ENCODE measurements at places on chromosomes 2 and 18.

- no peak for DNase-seq
Observed at GRCh38 chr18:755506-755905, 43.1 kb upstream of the ENOSF1 start.

DNA sequence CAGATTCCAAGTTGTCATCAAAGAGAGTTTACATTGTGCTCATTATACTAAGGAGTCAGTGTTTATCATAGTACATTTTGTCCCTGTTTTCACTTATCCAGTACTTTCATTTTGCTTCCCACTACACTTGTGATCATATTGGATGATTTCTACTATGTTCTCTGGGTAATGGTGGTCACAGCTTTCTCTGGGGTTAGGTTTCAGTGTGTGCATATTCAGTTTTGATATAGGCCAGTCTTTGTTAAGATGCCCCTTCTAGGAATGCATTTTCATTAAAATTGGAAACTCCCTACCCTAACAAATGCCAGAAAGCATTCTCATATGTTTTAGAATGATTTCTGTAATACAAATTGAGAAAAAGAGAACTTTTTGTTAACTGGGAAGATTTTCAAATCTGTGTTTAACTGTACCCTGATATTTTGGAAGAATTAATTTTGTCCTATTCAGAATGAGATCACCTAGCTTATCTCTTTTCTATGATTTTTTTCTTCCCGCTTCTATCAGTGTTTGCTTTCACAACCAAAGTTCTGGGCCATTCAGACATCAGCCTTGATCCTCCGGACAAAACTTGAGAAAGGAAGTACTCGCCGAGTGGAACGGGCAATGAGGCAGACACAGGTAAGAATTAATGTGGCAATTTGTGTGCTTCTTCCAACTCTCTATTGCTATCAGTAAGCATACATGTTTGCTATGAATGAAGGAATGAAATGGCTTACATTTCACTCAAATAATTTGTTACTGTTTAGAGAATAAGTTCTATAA, 74.6 kb downstream of the TTC27 start:
- DNase-seq = no peak

DNA sequence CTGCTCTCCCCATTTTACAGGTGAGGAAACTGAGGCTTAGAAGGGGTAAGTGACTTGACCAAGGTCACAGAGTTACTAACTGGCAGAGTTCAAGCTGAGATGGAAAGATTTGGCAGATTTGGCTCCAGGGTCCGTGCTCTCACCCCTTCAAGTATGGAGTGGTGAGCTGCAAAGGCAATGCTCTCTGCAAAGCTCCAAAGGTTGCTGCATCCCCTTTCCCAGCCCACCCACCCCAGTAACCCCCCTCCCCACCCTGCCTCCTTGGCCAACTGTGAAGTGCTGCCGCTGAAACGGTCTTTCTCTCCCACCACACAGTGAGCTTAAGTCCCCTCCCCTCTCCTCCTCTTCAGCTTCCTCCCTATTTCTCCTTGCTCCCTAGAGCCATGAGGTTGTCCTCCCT, 152.8 kb downstream of the CAPN13 start:
- DNase-seq = no peak

- no peak for DNase-seq
Observed at GRCh38 chr2:20467789-20468548, 21.1 kb downstream of the RHOB start.

GRCh38 chr2:199468561-199469513, 11.1 kb upstream of the SATB2 start:
- no peak for DNase-seq

DNA sequence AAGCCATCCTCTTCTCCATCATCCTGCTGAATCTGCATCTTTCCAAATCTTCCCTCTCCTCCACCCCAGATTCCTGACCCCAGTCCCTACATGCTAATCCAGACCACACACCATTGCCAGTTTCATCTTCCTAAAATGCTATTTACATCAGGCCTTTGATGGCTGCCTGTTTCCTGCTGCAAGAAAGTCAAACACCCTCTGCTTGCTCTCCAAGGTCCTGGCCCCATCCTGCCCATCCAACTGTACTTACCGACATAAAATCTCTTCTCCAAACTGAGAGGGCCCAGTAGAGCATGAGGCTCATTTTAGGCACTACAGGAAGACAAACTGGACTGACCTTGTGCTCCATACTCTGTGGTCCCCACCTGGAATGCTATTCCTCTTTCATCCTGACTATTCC, 19.0 kb downstream of the ALK start:
- DNase-seq = no peak

GRCh38 chr2:74511104-74511989, 2.9 kb upstream of the TLX2 start:
- peak; percentile 25 for DNase-seq

GRCh38 chr18:49955263-49955662, 141.9 kb upstream of the ACAA2 start:
- DNase-seq = no peak

DNA sequence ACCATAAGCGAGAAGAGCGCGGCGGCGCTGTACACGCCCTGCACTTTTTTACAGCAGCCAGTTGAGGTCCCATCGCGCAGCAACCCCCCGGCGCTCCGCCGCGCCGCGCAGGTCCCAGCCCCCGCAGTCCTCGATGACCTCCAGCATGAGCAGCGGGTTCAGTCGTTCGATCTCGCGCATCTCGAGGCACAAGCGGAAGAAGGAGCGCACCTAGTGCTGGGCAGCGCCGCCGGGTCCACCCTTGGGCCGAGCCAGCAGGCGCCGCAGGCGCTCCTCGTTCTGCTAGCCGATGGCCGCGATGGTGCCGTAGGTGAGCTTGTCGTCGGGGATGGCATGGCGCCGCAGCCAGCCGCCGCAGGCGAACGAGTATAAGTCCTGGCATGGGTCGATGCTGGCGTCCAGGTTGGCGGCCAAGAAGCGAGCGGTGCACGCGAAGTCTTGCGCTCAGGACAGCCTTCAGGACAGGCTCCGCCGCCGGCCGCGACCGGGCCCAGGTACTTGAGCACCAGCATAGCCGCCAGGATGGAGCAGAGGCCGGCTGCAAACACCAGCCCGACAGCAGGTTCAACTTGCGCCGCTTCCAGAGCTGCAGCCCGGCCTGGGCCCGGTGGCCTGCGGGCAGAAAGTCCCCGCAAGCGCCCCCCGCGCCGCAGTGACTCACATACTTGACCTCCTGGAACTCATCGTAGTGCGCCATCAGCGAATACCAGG, 8.3 kb downstream of the ALPP start:
- no peak for DNase-seq

GRCh38 chr18:11266781-11267480, 117.6 kb upstream of the PIEZO2 start:
- no peak for DNase-seq
